HFFc6 (cell line): ENCODE measurements at places on chromosomes 7 and 10. TPM values are rescaled to one million over a fixed set of nuclear protein-coding genes. Genes with fewer than 3 reads are reported as not detected.
A peak's percentile ranks its signal among the peaks of the same experiment; 100 is the strongest.

DNA sequence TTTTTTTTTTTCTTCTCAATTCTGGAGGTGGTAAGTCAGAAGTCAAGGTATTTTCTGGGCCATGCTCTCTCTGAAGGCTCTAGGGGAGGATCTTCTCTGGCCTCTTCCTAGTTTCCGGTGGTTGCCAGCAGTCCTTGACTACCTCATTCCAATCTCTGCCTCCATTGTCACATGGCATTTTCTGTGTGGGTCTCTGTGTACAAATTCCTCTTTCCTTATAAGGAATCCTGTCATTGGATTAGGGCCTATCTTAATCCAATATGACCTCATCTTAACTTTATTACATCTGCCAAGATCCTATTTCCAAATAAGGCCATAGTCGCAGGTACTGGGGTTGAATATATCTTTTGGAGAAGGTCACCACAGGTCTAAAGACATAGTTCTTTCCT is 129.3 kb upstream of the PRR15 start:
- no peak for DNase-seq

DNA sequence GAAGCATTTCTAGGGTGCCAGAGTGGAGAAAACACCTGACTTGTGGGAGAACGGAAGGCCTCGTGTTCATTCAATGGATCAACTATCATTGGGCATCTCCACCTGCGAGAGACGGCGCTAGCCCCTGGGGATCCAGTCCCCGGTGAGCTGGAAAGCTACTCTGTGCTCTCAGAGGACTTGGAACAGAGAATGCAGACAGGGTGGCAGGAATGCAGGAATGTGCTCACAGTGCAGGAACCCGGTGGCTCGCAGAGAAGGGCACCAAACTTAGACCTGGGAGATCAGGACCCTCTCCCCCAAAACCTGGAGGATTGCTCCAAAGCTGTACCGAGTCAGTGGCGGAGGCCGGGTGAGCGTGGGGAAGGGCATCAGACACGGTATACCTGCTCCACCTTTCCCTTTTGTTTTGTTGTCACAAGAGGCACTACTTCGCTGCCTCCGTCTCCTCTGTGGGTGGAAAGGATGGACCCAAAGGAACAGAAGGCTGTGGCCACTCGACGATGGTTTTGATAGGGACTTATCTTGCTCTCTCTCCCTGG is 569.0 kb upstream of the C7orf33 start:
- no peak for DNase-seq

- DNase-seq, result peak; percentile 42
Observed at GRCh38 chr10:97210543-97210960, 24.8 kb upstream of the SLIT1 start.

- no peak for DNase-seq
Observed at GRCh38 chr7:20432071-20432470, 101.4 kb downstream of the ITGB8 start.

GRCh38 chr10:69968830-69969229 is 83.8 kb upstream of the MACROH2A2 start:
- no peak for DNase-seq

DNA sequence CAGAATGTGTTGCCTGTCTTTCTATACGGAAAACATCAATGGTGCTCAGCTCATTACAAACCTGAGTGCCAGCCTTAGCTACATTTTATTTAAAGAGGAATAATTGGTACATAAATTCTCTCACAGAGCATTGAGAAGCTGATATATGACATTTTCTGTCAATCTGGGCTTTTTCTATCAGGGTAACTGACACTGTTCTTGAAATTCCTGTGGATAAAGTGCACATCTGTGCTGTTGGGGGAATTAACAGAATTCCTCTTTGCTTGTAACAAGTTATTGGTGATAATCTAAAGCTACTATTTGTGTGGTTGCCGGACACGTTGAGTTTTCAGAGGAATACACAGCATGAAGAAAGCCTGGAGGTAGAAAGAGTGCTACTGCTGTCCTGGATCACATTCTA is 668.6 kb downstream of the SORCS1 start:
- DNase-seq, result no peak

DNA sequence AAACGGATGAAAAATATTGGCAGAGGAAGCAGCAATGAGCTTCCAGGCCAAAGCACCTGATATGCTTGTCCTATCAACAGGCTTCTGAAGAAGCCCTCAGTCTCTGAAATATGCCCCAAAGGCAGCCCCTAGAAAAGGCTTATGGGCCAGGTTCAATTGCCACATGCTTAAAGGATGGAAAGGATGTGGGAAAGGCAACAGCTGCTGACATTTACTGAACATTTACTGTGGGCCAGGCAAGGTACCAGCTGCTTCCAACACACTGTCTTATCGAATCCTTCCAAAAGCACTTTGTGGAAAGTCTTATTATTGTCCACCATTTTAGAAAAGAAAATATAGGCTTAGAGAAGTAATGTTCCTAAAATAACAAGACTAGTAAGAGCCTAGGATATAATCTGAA is 56.5 kb downstream of the DOCK4 start:
- DNase-seq, result no peak

DNA sequence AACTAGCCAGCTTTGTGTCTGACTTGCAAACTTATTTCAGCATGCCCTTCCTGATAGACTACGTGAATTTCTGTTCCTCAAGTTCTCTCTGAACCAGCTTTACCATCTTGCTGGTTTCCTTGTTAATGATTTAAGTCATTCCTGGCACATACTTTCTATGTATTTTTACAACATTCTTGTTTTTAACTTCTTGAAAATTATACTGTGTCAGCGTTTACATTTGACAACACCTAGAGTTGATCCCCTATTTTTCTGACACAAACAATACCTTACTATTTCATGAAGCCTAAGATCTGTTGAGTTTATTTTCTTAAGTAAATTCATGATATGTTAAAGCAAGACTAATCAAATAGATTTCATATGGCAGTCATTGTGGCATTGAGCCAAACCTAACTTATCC is 686.3 kb downstream of the XPNPEP1 start:
- DNase-seq, result no peak

DNA sequence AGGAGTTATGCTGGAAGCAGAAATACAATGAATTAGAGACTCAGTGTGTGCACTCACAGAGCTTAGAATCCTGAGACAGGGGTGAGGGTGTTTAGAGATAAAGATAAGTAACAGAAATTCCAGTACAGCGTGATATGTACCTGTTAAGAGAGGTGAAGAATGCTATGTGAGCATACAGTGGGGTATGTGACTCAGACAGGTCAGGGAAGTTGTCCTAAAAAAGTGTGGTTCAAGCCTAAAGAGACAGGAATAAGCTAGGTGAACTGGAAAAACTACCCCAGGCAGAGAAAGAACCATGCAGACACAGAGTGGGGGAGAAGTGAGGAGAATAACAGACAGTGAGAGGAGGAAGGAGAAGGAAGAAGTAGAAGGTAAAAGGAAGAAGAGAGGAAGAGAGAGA is 8.6 kb downstream of the SMIM30 start:
- no peak for DNase-seq

DNA sequence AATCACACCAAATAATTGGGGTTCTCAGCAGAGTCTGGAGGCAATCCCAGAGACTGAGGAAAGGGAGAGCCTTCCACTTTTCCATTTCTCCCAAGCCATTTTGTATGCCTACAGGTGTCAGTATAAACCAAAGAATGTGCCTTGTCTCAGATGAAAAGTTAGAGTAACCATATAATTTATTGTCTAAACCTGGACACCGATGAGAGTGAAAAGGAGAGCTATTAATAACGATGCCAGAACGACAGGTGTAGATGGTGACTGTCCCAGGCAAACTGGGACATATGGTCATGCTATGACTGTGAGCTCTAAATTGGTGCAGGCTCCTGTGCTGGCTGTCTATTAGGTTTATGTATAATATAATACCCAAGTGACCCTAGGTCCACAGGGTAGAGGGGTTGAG is 219.6 kb downstream of the ARHGAP12 start:
- DNase-seq, result no peak

DNA sequence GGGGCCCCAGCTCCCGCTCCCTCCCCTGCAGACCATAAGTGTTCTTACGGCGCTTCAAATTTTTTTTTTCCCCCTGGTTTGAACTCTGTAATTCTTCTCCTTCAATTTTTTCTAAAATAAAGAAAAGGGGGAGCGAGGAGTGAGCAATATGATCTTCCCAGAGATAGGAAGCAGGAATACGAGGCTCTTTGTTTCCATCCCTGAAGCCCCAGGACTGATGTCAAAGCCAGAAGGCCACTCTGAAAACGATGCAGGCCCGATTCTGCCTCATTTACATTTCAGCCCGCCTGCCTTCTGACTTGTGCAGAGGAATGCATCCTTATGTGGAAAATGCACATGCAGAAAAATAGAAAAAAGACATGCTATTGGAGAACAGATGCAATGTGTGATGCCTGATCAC is 401.5 kb upstream of the MKI67 start:
- DNase-seq, result no peak

DNA sequence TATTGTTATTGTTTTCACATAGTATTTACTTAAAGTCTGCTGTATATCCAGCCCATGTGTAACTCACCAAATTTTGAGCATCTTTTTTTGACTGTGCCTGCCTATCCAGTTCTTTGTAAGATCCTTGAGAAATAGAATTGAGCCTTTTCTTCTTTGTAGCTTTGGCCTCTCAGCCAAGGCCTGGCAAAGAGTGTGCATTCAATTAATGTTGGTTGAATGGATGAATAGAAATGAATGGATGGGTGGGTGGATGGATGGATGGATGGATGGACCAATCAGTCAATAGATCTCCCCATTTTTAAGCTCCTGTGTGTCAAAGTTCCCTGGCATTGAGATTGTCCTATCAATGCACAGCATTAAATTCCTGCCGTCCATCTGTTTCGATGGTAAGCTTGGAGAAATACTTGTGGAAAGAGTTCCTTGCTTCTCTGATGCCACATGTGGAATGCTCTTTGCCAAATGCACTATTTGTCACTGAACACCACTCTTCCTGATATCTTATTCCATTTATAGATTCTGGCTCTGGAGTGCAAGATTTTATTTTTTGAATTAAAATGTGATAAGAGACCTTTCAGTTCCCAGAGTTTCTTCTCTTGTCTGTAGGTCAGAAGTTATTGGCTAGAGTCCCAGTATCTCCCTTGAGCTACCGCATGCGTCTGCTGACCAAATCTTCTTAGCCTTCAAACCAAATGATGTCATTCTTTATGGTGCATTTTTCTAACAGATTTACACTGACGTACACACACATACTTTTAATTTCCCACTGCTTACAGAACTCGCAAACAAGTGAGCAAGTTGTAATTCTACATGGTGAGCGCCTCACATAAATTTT is 20.7 kb upstream of the ADRB1 start:
- no peak for DNase-seq

DNA sequence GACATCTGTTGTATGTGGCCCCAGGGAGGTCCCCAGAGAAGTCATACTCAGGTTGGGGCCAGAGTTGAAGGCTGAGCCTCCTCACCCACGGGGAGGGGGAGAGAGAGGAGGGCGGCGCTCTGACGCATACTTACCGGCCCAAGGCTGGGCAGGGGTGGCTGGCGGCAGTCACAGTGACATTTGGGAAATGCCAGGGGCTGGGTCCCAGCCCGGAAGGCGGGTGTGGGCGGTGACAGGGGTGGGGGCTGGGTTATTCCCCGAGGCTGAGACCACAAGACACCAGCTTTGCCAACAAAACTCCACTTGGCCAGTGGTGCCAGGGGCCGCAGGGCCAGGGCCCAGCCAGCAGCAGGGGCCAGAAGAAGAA is 41.1 kb downstream of the RASGEF1A start:
- DNase-seq, result no peak

- no peak for DNase-seq
Observed at GRCh38 chr7:16850614-16851466, 30.9 kb downstream of the AGR3 start.

- DNase-seq, result no peak
Observed at GRCh38 chr10:92913973-92914372, 65.7 kb downstream of the EXOC6 start.

DNA sequence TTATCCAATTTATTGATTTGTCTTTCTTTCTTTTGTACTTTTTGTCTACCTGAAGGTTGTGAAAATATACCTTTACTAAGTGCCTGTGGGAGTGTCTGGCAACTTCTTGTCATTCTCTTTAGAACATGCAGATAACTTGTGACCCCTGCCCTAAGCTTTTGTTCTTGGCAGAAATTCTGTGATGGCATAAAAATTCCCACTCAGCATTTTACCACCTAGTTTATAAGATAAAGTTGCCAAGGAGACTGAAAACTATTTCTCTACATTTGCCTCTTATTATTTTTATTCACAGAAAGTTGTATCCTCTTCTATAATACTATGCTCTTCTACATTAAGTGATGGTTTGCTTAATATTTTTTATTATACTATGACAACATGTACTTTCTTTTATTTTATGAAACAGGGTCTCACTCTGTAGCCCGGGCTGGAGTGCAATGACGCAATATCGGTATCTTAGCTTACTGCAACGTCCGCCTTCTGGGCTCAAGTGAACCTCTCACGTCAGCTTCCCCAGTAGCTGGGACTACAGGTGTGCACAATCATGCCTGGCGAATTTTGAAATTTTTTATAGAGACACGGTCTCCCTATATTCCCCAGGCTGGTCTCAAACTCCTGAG is 683.5 kb downstream of the ANKRD7 start:
- DNase-seq, result no peak

DNA sequence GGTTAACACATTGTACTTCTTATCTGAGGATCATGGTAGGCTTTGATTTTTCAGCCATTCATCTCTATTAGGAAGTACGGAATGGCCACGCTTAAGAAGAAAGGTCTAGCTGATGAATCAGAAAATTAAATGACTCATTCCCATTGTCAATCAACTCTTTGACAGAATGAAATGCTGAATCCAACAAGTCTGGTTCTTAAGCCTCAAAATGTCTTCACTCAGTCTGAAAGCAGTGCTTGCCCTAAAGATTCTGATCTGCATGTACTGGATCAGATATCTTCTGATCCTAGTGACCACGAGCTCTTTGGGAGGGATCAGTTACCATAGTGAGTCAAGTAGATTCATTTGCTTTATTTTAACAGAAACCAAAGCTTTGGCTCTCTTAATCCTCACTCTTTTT is 5.7 kb upstream of the CELF2 start:
- no peak for DNase-seq

DNA sequence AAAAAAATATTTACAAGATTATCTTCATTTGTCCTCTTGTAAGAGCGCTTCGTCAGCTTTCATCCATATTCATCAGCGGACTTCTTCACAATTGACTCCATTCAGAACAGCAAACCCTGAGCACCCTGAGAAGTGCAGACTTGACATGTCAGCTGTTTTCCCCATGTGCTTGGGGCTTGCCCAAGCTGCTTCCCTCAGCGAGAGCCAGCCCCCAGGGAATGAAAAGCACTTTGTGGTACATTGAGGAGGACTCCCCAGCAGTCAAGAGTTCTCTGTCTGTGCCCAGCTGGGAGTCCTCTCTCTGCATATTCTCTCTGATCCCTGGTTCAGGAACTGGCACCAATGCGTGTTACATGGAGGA is 22.7 kb downstream of the HKDC1 start:
- no peak for DNase-seq

PNLIPRP1 gene
- not detected in 3 replicates for total RNA-seq

MYO1G gene
- 0.09 TPM in 1 of 3 replicates, not detected in the others for total RNA-seq

C10orf67 gene
- 0.15 to 0.71 TPM (median 0.60 TPM) in 3 replicates for total RNA-seq

ELFN1 gene
- total RNA-seq, result 1.5 to 3.0 TPM (median 2.7 TPM) in 3 replicates

CLRN3 gene
- not detected in 3 replicates for total RNA-seq

RBM20 gene
- total RNA-seq, result not detected in 3 replicates

SPDYE11 gene
- not detected in 3 replicates for total RNA-seq

SPDYE2B gene
- not detected in 3 replicates for total RNA-seq

METTL2B gene
- 31.2 to 36.6 TPM (median 31.7 TPM) in 3 replicates for total RNA-seq

GNGT1 gene
- not detected in 3 replicates for total RNA-seq

CLDN4 gene
- 0.26 to 0.47 TPM in 2 of 3 replicates, not detected in the other for total RNA-seq

HECW1 gene
- 3.4 to 6.0 TPM (median 5.6 TPM) in 3 replicates for total RNA-seq

PLAC9 gene
- total RNA-seq, result 4.0 to 6.6 TPM (median 6.1 TPM) in 3 replicates

TMEM270 gene
- total RNA-seq, result not detected in 2 replicates
